Fibroblast of the conjunctiva (primary cell): ENCODE measurements at places on chromosomes 6 and 20.
A peak's percentile ranks its signal among the peaks of the same experiment; 100 is the strongest.

GRCh38 chr6:147724454-147724853 lies 216.0 kb downstream of the SAMD5 start:
- no peak for DNase-seq

DNA sequence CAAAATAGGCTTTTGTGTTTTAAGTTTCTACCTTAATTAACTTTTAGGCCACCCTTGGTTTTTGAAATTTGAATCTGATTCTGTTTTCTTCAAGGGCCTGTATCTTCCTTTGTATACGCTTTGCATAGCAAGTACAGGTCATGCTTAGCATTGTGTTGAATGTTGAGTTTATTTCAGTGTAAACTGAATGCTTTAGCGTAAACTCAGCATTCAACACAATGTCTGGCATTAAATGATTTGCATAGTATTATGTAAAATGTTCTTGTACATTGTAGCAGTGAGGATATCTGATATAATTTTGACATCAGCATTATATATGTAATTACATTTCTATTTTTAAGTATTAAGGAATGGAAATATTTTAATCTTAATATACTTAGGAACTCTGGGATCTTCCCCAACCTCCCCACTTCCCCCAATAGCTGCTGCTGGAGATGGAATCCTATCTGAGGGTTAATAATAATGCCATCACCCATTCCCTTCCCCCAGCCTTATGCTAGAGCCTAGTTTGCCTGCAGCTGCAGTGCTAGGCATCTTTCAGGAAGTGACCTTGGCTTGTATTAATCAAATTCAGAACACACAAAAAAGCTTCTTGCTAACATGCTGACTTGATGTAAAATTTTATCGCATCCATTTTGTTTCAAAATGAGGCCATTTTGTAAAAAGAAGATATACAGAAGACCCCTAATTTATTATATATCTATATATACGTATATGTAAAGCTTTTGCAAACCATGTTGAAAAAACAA lies 73.1 kb downstream of the NCOA3 start:
- no peak for DNase-seq

DNA sequence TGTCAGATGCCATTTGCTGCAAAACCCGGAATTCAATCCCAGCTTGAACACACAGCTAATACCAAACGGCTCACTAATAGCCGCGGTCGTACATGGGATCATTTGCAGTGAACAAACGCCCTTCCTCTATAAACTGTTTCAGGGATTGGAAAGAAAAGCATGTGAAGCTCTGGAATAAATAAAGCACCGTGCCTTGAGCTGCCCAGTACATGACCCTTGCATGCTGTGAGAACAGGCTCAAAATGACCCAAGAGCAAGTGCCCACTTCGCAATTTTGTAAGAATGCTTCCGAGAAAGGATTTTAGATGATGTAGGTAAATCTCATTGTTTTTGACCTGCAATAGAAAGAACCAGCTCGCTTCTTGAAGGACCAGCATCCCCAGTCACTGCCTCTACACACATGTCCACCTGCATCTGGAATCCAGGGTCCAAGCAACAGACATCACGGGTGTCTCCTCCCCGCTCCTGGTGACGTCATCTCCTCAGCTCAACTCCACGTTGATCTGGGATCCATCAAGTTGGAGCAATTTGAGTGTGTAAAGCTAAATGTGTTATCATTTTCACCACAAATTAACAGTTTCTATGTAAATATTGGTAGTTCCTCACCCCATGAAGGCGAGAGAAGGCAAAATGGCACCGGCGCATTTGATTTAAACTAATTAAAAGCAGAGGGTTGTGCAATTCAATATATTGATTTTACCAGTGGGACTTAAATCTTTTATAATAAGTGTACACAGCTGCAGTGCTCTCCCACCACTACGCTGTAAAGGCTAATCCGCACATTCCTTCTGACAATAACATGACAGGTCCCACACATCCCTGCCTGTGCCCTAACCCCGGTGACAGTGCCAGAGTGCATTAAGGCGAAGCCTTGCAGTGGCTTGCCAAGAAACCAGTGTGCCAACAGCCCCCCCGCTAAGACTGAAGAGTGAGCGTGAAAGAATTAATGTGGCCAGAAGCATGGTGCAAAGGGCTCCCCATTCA lies 6.2 kb downstream of the BMP7 start:
- DNase-seq = no peak

- no peak for DNase-seq
Measured at GRCh38 chr6:31405996-31406395, 2.6 kb downstream of the MICA start.

DNA sequence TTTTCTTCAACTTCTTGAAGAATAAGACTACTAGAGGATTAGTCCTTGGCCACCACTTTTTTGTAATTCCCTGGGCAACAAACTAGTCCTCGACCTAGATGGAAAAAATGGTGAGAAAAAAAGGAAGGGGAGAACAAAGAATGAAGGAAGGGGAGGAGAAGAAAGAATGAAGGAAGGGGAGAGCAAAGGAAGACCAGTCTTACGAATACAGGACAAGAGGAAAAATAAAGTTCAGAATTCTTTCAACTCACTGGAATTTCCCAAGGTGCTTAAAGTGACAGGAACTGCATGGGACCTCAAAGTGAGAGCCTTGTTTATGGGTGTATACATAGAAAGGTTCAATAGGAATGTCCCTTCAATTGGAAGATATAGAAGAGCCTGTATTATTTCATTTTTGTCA lies 509.3 kb upstream of the JARID2 start:
- DNase-seq = no peak

GRCh38 chr6:7787137-7787608 lies 61.3 kb downstream of the BMP6 start:
- peak; percentile 71 for DNase-seq

DNA sequence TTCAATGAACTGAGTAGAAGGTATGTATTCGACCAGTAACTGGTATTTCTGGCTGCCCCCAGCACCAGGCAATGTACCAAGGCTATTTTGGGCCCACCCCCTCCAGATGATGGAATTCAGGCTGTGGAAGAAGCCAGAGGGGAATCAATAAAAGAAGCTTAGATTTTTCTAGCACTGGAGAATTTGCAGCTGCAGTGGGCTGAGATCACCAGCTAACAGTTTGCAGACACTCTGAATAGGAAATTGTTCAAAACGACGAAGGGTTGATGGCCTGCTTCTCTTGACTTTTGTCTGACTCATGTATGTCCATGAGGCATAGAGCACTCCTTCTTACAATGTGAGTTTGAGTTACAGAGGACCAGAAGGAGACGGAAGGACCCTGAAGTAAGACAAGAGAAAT lies 32.4 kb upstream of the FBXO9 start:
- no peak for DNase-seq

- peak; percentile 18 for DNase-seq
Measured at GRCh38 chr20:36435592-36436541, 105.5 kb upstream of the MYL9 start.

- no peak for DNase-seq
Measured at GRCh38 chr6:90536520-90536919, 50.4 kb downstream of the MAP3K7 start.

- DNase-seq = no peak
Measured at GRCh38 chr6:158039178-158039557, 57.5 kb downstream of the SYNJ2 start.

DNA sequence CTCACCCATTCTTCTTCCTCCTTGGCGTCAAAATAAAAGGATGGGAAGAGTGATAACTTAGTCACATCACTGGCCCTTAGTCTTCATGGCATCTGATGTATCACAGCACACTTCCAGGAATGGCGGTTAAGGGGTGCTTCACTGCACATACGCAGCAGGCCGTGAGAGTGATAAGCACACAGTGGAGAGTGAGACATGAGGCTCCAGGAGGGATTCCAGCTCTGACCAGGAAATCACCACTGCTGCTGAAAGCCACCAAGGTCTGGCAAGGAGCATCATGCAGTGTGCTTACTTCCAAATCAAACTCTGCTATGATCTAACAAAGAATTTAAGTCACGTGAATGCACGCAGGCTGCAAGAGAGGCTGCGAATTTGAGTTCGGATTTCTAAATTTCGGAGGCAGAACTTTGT lies 62.4 kb downstream of the ARID1B start:
- no peak for DNase-seq

- no peak for DNase-seq
Measured at GRCh38 chr20:10536531-10536930, 101.4 kb downstream of the SLX4IP start.

- DNase-seq = no peak
Measured at GRCh38 chr20:4091490-4092479, 76.4 kb upstream of the RNF24 start.

DNA sequence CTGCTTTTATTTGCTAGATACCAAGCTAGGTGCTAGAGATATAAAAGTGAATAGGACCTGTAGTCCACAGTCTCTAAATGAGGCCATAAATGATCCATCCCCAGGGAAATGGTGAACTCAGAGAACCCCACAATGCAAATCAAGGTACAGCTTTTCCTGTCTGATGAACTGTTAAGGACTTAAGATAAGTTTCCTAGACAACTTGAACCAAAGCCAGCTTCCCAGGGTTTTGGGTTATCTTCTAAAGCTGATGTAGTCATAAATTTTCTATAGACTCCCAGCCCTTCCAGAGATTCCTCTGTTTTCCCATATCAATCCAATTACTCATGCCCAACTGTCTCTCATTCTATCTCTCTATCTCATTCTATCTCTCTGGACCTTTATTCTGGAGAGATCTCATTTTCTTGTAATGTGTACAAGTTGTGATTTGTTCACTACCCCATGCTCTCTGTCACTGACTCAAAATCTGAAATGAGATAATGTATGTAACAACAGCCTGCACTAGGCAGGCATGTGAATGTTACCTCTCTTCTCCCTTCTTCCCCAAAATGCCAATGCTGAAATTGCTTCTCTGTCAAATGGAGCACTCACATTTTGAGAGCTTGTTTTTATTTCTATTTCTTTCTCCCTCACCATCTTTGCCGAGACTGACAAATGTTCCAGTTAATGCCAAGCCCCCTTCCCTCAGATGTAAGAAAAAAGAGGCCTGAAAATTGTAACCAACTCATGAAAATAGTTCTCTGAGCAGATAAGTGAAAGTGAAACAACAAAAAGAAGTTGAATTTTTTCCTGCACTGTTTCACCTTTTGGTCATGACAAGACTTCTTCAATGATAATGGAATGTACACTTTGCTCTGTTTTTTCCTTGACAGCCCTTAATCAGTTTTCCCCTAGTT lies 279.9 kb downstream of the SLC35F1 start:
- DNase-seq = no peak

DNA sequence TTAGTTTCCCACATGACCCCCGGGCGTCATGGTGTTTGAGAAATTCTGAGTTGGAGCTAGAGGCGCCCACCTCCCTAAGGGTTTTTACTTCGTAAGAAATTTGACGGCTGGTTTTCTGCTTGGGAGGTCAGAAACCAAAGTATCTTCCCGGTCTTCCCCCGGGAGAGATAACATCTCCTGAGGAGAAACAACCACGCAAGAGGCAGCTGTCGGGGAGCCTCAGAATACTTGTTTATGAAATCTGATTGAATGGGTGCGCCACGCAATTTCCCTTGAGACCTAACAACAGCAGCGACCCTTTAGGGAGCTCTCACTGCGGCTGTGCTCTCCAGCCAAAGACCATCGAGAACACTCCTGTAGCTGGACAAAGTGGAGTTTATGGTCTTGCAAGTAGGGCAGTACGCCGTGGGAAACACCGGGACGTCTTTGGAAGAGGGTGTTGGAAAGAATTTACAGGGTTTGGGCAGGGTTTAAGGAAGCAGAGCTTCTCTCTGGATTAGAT lies 608 bp upstream of the EIF2S2 start:
- DNase-seq = no peak

GRCh38 chr6:142207265-142207877 lies 60.3 kb downstream of the VTA1 start:
- DNase-seq = peak; percentile 49

GRCh38 chr6:53651205-53651763 lies 14.3 kb downstream of the KLHL31 start:
- peak; percentile 68 for DNase-seq

DNA sequence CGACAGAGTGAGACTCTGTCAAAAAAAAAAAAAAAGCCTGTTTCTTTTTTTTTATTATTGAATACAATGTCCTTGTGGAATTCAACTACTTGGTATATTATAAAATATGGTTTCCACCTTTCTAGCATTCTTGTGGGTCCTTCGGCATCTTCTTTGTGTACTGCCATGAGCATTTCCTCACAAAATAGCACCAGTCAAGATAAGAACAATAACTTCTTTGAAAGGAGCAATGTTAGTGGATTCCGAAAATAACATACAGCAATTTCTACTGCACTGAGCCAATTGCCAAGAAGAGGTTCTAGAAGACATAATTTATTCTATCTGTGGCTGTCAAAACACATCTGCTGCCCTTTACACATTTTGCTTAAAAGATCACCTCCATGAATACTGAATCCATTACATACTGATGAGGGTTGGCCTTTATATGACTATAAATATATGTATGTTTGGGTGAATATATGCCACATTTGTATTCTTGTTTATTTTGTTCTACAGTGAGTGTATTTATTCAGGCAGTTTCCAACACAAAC lies 19.1 kb upstream of the SPTLC3 start:
- DNase-seq = no peak

DNA sequence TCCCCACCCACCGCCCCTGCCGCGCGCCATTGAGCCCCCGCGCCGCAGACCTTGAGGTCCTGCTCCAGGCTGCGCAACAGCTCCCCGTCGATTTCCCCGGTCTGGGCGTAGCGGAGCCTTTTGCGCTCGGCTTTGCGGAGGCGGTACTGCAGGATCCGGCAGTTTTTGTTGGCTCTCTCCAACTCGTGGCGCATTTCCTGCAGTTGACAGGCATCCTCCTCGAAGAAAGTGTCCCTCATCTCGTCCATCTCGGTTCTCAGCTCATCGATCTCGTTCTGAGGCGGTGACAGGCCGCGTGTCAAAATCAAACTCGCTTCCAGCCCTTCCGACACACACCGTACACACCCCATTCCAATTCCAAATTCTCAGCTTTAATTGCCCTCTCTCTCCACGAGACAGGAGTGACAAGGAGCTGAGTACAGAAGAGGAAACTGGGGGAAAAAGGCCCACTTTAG lies 4.3 kb downstream of the MTCL3 start:
- no peak for DNase-seq

GRCh38 chr6:2753110-2753489 lies 2.4 kb upstream of the MYLK4 start:
- DNase-seq = no peak

DNA sequence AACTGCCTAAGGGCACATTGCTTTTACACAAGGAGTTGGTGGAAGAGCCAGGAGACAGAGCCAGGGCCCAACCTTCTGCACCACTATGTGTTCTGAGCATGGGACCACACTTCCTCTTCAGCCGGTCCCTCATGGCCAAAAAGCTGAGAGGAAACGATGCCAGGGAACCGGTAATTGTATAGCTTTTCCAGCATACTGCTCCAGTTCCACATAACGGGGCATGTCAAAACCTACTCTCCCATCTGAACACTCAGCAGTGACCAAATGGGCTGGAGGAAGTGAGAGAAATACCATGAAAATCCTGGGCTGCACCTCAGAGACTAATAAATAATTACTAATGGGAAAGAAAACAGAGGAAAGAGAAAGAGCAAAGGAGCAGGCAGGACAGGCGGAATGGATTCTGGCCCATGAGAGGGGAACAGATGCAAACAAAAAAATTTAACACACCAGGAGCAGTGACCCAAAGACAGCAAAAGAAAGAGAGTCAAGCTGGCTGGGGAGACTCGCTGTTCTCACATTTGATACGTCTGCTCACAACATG lies 52.0 kb upstream of the BMP2 start:
- DNase-seq = no peak
